ENCODE measurements at places on chromosomes 4 and X. TPM values are rescaled to one million over a fixed set of nuclear protein-coding genes. Genes with fewer than 3 reads are reported as not detected.
A peak's percentile ranks its signal among the peaks of the same experiment; 100 is the strongest.

- DNase-seq = no peak
Measured at GRCh38 chr4:128596853-128597252, 212.6 kb upstream of the JADE1 start.

DNA sequence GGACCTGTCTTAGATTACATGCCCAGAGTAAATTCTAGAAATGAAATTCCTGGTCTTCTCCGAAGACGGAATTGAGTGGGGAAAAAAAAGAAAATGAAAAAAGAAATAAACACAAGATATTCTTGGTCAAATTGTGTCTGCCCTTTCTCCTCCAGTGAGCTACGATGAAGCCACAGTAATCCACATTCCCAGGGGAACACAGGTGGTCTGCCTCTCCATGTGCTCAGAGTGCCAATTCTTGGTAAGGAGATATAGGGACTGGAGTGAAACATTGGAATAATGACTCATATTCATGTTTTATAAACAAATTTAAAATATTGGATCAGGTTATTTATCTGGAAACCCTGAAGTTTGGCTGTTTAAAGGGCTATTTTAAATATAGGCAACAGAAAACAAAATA is 54.2 kb upstream of the MGST2 start:
- peak; percentile 71 for DNase-seq

- DNase-seq = no peak
Measured at GRCh38 chr4:24753519-24753918, 41.9 kb upstream of the SOD3 start.

DNA sequence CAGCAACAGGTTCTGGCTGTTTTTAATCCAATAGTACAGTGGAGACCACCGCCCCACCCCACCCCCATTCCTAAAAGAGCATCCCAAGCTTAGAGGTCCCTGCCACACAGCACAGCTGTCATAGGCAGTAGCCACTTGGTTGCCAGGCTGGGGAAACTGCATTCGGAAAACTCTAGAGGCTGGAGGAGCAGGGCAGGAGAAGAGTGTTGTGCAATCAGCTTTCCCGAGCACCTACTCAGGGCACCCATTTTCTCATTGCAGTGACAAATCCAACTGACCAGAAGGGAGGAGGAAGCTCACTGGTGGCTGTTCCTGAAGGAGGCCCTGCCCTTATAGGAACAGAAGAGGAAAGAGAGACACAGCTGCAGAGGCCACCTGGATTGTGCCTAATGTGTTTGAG is 1.1 kb downstream of the CXCL1 start:
- no peak for DNase-seq

ARX gene
- 0.10 TPM for total RNA-seq

EGF gene
- total RNA-seq = 12.3 TPM

DUSP9 gene
- not detected for total RNA-seq

- DNase-seq = peak; percentile 66
Measured at GRCh38 chr4:153564630-153565525, 98.7 kb downstream of the TMEM131L start.

DNA sequence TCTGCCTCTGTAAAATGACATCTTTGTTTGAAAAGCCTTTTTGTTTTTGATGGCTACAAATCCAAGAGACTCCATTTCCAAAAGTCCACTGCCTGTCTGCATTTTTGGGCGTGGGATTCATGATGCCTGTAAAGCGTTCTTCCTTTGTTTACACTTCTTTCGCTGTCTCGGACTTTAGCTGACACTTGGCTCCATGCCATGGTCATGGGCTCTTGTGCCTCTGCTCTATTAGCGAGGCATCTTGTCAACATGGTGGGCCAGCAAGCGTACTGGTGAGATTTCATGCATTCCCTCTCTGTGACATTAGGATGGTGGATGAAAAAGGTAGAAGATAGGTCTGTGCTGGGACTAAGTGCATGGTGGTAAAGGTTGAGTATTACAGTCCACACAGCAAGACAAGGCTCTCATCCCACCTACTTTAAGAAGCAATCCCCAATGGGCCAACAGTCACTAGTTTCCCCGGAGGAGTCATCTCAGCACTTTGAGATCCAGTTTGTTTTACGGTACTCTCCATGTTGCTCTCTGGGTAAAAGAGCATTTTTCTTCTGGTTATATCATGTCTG is 298.2 kb upstream of the KLF3 start:
- no peak for DNase-seq

Measured in myocyte (in vitro differentiated cells).